ENCODE measurements at places on chromosomes 1 and 21.

GRCh38 chr21:41442481-41443186 lies 16.6 kb downstream of the MX1 start:
- DNase-seq: no peak

- DNase-seq: no peak
Observed at GRCh38 chr1:27350663-27351540, 9.1 kb downstream of the SYTL1 start.

- DNase-seq: no peak
Observed at GRCh38 chr1:29894311-29894710, 658.0 kb downstream of the PTPRU start.

DNA sequence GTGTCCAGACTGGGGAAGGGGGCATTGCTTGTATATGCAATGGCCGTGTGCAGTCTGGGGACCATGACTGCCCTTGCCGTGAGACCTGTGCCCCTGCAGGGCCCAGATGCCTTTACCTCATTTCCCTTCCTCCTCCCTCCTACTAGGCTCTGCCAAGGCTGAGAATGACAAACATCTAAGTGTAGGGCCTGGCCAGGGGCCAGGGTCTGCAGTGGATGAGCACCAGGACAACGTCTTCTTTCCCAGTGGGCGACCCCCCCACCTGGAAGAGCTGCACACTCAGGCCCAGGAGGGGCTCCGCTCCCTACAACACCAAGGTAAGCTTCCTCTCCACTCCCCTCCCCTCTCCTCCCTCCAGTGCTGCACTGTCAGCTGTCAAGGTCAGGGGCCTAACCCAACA lies 49.5 kb downstream of the YARS1 start:
- no peak for DNase-seq

- DNase-seq: no peak
Observed at GRCh38 chr1:2501041-2501819, 25.1 kb downstream of the PLCH2 start.

DNA sequence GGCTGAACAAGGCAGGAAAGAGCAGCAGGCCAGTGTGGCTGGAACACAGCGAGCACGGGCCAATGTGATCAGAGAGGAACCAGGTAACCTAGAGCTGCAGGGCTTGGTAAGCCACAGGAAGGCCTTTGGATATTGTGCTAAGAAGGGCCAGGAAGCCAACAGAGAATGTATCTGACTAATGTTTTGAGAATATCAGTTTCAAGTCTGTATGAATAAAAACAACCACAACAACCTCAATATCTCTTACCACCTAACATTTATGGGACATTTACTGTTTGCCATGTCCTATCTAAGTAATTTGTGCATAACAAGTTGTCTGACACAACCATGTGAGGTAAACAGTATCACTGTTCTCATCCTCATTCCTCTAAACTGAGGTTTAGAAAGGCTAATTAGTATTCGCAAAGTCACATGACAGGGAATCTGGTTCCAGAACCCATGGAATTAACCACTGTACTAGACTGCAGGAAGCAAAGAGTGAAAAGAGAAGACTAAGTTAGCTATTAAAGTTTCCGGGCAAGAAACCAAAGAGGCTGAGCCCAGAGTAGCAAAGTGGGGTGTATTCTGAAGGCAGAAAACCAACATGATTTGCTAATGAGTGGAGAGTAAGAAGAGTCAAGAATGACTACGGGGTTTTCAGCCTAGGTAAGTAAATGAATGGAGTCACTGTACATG lies 38.9 kb downstream of the SPRTN start:
- no peak for DNase-seq
